ENCODE measurements at places on chromosomes 2 and 18. TPM values are rescaled to one million over a fixed set of nuclear protein-coding genes. Genes with fewer than 3 reads are reported as not detected.

- DNase-seq, result no peak
Observed at GRCh38 chr2:64457524-64457923, 3.6 kb downstream of the LGALSL start.

KIF5C gene
- total RNA-seq, result 14.7 TPM

ADAM17 gene
- 28.9 TPM for total RNA-seq

- no peak for DNase-seq
Observed at GRCh38 chr18:78833833-78834232, 145.8 kb upstream of the SALL3 start.

- no peak for DNase-seq
Observed at GRCh38 chr2:23541503-23542229, 156.7 kb downstream of the KLHL29 start.

DPP4 gene
- total RNA-seq, result 122 TPM

DNA sequence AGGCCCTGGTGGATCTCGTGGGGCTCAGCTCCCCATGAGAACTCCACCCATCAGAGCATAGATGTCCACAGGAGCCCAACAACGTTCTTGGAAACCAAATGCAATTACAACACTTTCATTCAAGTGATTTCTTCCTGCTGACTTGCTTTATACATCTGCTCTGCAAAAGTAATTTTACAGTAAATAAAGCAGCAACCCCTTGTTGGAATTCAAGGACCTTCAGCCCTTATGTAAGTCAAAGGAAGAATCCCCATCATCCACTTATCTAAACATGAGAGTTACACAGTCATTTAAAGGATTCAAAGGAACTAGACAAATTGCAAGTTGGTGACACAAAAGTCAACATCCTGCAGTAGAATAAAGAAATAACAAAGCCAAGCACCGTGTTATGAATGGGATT lies 17.1 kb upstream of the ANTXR1 start:
- no peak for DNase-seq

DNA sequence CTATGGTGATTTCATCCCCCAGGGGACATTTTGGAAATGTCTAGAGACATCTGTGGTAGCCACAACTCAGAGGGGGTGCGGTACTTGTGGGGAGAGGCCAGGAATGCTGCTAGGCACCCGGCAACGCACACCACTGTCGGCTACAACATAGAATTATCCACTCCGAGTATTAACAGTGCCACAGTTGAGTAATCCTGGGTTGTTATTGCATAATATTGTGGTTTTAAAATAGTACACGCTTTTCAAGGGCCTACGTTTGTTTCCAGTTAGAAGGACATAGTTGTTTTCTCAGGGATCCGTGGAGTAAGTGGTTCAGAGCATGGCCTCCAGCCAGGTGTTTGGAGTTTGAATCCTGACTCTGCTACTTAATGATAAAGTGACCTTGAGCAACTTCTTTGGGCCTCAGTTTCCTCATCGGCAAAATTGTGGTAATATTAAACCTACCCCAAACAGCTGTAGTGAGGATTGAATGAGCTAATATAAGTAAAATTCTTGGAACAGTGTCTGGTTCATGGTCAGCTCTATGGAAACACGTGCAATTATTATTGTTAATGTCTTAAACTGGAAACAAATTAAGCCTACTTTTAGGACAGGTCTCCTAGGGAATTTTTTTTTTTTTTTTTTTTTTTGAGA lies 24.5 kb downstream of the CYP27A1 start:
- no peak for DNase-seq

- DNase-seq, result no peak
Observed at GRCh38 chr2:156955701-156956100, 301.8 kb upstream of the GALNT5 start.

DNA sequence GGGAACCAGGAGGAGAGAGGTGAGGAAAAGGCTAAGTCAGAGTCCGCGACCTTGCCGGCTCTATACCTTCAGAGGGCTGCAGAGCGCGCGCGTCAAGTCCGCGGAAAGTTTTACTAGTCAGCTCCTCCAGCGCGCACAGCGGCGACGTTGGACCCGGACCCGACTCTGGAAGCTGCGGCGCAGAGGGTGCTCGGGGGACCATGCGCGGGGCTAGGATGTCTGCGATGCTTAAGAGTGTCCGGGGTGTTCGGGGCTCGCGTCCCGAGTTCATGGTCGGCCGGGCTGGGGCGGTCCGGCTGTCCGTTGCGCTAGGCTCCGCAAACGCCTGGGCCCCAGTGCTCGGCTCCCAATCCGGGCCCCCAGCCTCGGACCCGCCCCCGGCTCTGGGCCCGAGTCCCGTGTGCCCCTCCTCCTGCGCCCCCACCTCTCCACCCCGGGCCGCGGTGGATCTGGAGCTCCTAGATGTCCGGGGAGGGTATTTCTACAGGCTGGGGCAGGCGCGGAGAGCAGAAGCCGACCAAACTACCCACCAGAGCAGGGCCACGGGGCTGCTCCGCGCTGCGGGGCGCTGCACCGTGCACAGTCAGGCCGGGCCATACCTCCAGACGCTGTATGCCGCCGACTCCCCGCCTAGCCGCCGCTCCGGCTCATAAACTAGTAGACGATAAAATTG lies at the start of gene LBX2:
TSS of gene LBX2 (minus strand) at position 337 of the 673 bp plus-strand sequence. CDS start at position 271, 66 bp downstream.
- peak; percentile 47 for DNase-seq
